ENCODE measurements at places on chromosomes 6 and 20.

GRCh38 chr20:61387204-61387953, 135.3 kb downstream of the CDH4 start:
- DNase-seq: peak; percentile 78

GRCh38 chr20:11394145-11394833, 523.4 kb upstream of the BTBD3 start:
- peak; percentile 24 for DNase-seq

- DNase-seq: peak; percentile 48
These were observed 49.0 kb downstream of the RREB1 start for GRCh38 chr6:7156643-7157278.

GRCh38 chr6:43307451-43308100, 1.1 kb downstream of the CRIP3 start:
- DNase-seq: no peak

GRCh38 chr20:7981374-7981773, 38.2 kb downstream of the TMX4 start:
- DNase-seq: no peak

- no peak for DNase-seq
These were observed 53.2 kb downstream of the PTPN1 start for GRCh38 chr20:50563133-50563944.
